ENCODE measurements at places on chromosomes 1 and 21. TPM values are rescaled to one million over a fixed set of nuclear protein-coding genes. Genes with fewer than 3 reads are reported as not detected.

GJA8 gene
- 10.2 TPM for total RNA-seq

WNT3A gene
- 0.08 TPM for total RNA-seq

KLF17 gene
- 7.6 TPM for total RNA-seq

PLA2G4A gene
- 6.4 TPM for total RNA-seq

NDUFS5 gene
- 354 TPM for total RNA-seq

F5 gene
- total RNA-seq, result 2.0 TPM

IGFN1 gene
- total RNA-seq, result 16.4 TPM

RAB3GAP2 gene
- total RNA-seq, result 24.6 TPM

SLFNL1 gene
- total RNA-seq, result 96.8 TPM

EPHA10 gene
- 71.7 TPM for total RNA-seq

- DNase-seq, result no peak
- H3K4me3 ChIP-seq, result no peak overlapping the region
- no peaks in the 10 kb centered on the region for H3K36me3 ChIP-seq
- H3K4me1 ChIP-seq, result no peaks in the 10 kb centered on the region
Measured at GRCh38 chr1:77557053-77557452, 125.4 kb downstream of the ZZZ3 start.

GRCh38 chr1:47147047-47147785, 10.0 kb downstream of the CYP4A22 start:
- no peak overlapping the region for H3K4me3 ChIP-seq
- no peaks in the 10 kb centered on the region for H3K36me3 ChIP-seq
- H3K27me3 ChIP-seq, result no peaks in the 10 kb centered on the region
- no peak for DNase-seq

GRCh38 chr1:204858363-204858821, 12.3 kb upstream of the NFASC start:
- no peaks in the 10 kb centered on the region for H3K4me1 ChIP-seq
- DNase-seq, result no peak
- no peak overlapping the region for H3K4me3 ChIP-seq
- H3K27me3 ChIP-seq, result no peaks in the 10 kb centered on the region
- no peaks in the 10 kb centered on the region for H3K36me3 ChIP-seq

DNA sequence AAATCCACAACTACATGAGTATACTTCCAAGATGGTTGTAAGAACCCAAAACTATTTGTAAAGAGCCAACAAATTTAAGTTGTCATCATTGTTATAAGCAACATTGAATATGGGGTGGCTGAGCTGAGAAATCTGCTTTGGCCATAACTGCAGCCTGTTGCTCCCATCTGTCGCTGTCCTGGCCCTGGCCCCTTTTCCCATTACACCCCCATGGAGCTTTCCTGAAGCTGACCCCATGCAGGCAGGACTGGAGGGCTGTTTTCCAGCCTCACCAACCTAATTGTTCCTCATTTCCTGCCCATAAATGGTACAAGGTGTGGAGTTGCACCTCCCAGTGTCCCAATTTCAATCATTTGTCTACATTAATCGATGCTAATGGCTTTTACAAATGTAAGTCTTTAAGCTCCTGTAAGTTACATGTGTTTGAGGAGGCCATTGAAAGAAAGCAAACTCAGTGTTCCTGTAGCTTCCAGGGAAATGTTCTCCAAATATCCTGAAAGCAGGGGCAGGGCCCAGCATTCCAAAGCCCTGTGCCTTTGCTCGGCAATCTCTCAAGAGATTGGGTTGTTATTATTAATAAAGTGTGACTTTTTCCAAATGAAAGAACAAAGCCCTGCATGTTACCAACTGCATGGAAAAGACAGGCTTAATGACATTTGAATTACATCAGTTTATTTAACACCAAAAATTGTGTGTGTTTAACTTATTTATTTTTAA, 545.9 kb downstream of the PLPP3 start:
- no peak overlapping the region for H3K27ac ChIP-seq
- H3K4me3 ChIP-seq, result no peak overlapping the region
- H3K27me3 ChIP-seq, result no peaks in the 10 kb centered on the region
- H3K36me3 ChIP-seq, result no peaks in the 10 kb centered on the region
- H3K4me1 ChIP-seq, result no peaks in the 10 kb centered on the region

DNA sequence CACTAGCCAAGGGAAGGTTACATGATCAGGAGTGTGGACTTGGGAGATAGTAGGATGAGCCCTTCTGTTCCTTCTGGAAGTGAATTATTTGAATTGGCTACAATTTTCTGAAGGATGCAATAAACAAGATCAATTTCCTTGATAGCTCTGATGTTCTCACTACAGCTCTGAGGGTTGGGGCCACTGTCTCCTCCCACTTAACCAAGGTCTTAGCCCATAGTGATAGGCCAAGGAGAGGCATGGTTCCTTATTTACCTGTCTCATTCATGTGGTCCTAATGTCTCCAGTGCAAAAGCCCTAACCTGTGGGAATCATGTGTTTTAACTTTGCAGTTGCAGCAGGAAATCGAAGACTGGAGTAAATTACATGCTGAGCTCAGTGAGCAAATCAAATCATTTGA, 34.8 kb downstream of the MIA3 start:
- no peaks in the 10 kb centered on the region for H3K36me3 ChIP-seq
- no peak overlapping the region for H3K27ac ChIP-seq
- H3K4me1 ChIP-seq, result no peaks in the 10 kb centered on the region
- no peak overlapping the region for H3K4me3 ChIP-seq

DNA sequence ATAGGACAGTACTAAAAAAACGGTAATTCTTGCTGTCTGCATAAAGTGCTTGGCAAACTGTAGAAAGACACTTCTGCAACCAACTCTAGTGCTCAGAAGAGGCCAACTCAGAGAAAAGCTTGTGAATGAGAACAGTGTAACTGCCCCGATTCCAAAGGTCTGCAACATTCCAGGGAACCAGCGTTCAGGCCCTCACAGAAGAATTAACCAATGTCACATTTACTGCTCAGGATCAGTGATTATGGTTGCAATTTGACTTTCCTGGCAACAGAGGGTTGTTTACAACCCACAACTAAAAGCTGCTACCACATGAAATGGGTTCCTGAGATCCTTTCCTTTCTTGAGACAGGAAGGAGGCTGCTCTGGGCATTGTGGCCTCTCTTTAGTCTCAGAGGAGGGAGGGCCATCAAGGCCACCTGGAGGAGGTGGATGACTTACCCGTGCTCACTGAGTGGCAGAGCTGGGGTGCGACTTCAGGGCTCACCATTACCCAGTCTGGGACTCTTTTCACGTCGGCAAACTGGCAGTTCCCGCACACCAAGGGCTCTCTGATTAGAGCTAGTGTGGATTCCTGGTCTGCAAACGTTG, 15.3 kb downstream of the SRSF4 start:
- no peak for DNase-seq
- no peak overlapping the region for H3K4me3 ChIP-seq
- H3K4me1 ChIP-seq, result peaks cover 22% of the 10 kb centered on the region

- H3K36me3 ChIP-seq, result no peaks in the 10 kb centered on the region
- H3K27me3 ChIP-seq, result no peaks in the 10 kb centered on the region
- H3K4me3 ChIP-seq, result no peak overlapping the region
- no peak for DNase-seq
- H3K27ac ChIP-seq, result no peak overlapping the region
Measured at GRCh38 chr1:241598249-241598648, 41.9 kb downstream of the CHML start.

- H3K27ac ChIP-seq, result no peak overlapping the region
- no peaks in the 10 kb centered on the region for H3K27me3 ChIP-seq
- no peaks in the 10 kb centered on the region for H3K4me1 ChIP-seq
- DNase-seq, result no peak
- H3K36me3 ChIP-seq, result no peaks in the 10 kb centered on the region
- H3K4me3 ChIP-seq, result no peak overlapping the region
Measured at GRCh38 chr1:41672173-41672572, 187.7 kb upstream of the EDN2 start.

GRCh38 chr21:45421846-45422775, 17.1 kb downstream of the COL18A1 start:
- no peaks in the 10 kb centered on the region for H3K36me3 ChIP-seq
- H3K4me1 ChIP-seq, result peaks cover 5% of the 10 kb centered on the region
- H3K4me3 ChIP-seq, result no peak overlapping the region
- no peak for DNase-seq
- H3K27me3 ChIP-seq, result no peaks in the 10 kb centered on the region

DNA sequence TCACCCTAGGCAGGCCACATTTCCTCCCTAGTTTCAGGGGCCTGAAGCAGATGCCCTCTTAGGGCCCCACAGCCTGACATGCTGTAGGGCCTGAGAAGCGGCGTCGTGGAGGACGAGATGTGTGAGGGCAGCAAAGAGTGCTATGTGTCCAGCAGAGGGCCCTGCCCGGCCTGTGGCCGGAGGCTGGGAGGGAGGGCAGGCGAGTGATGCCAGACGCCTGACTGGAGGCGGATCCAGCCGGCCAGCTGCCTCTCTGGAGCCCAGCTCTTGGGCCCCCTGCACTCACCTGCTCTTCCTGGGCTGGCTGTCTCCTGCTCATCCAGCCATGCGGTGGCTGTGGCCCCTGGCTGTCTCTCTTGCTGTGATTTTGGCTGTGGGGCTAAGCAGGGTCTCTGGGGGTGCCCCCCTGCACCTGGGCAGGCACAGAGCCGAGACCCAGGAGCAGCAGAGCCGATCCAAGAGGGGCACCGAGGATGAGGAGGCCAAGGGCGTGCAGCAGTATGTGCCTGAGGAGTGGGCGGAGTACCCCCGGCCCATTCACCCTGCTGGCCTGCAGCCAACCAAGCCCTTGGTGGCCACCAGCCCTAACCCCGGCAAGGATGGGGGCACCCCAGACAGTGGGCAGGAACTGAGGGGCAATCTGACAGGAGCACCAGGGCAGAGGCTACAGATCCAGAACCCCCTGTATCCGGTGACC, at the start of gene GPR37L1:
Gene GPR37L1 (plus strand): TSS at position 279 of the 697 bp plus-strand sequence. CDS start 47 bp downstream, at position 326.
- peak; percentile 88 for DNase-seq
- no peak within 1 kb of the TSS for H3K27ac ChIP-seq
- H3K36me3 ChIP-seq, result no peaks in the 10 kb centered on the region

- DNase-seq, result no peak
- no peaks in the 10 kb centered on the region for H3K36me3 ChIP-seq
- no peak overlapping the region for H3K27ac ChIP-seq
- H3K4me1 ChIP-seq, result no peaks in the 10 kb centered on the region
- no peak overlapping the region for H3K4me3 ChIP-seq
Measured at GRCh38 chr1:31848381-31848897, 32.6 kb upstream of the SPOCD1 start.

GRCh38 chr21:44082648-44083440, 24.4 kb upstream of the PWP2 start:
- H3K4me1 ChIP-seq, result peaks cover 18% of the 10 kb centered on the region
- no peak overlapping the region for H3K4me3 ChIP-seq
- no peak overlapping the region for H3K27ac ChIP-seq
- no peak for DNase-seq
- no peaks in the 10 kb centered on the region for H3K36me3 ChIP-seq
- H3K27me3 ChIP-seq, result no peaks in the 10 kb centered on the region

GRCh38 chr1:59146651-59147358, 150.1 kb upstream of the FGGY start:
- peak overlapping the region; percentile 53 for H3K4me3 ChIP-seq
- no peaks in the 10 kb centered on the region for H3K27me3 ChIP-seq
- H3K27ac ChIP-seq, result no peak overlapping the region
- H3K4me1 ChIP-seq, result peaks cover 10% of the 10 kb centered on the region
- no peaks in the 10 kb centered on the region for H3K36me3 ChIP-seq

DNA sequence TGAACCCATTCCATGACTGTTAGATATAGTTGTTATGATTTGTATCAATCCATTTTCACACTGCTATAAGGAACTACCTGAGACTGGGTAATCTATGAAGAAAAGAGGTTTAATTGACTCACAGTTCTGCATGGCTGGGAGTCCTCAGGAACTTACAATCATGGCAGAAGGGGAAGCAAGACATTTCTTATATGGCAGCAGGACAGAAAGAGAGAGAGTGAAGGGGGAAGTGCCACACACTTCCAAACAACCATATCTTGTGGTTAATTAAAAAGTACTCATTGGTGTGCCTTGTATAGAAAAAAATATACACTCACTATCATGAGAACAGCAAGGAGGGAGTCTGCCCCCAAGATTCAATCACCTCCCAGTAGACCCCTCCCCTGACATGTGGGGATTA, 137.6 kb upstream of the NBPF11 start:
- H3K36me3 ChIP-seq, result no peaks in the 10 kb centered on the region
- H3K4me1 ChIP-seq, result no peaks in the 10 kb centered on the region
- no peak overlapping the region for H3K4me3 ChIP-seq
- no peaks in the 10 kb centered on the region for H3K27me3 ChIP-seq
- no peak overlapping the region for H3K27ac ChIP-seq

DNA sequence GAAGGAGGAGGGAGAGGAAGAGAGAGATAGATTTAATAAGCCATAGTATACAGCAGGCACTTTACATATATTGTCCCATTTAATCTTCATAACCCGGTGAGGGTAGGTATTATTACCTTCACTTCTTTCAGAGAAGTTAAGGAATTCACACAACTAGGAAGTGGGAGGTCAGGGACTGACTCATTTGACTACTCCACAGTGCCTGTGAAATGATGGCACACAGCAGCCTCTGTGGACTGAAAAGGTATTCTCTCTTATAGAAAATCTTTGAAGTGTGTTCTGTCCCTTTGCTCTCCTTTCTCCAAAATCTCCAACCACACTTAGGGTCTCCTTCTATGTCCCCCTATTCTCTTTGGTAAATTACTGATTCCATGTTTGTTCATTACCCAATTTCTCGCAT, 23.9 kb downstream of the PALMD start:
- no peak overlapping the region for H3K4me3 ChIP-seq
- H3K27me3 ChIP-seq, result no peaks in the 10 kb centered on the region
- H3K4me1 ChIP-seq, result peaks cover 8% of the 10 kb centered on the region
